Fibroblast of upper back skin (primary cell): ENCODE measurements at places on chromosomes 1 and 21.

GRCh38 chr1:154499446-154499845 lies 2.6 kb upstream of the TDRD10 start:
- DNase-seq: no peak

- DNase-seq: no peak
Observed at GRCh38 chr1:220291580-220291979, 19.3 kb upstream of the RAB3GAP2 start.

- DNase-seq: no peak
Observed at GRCh38 chr1:221175249-221175648, 296.0 kb downstream of the HLX start.

DNA sequence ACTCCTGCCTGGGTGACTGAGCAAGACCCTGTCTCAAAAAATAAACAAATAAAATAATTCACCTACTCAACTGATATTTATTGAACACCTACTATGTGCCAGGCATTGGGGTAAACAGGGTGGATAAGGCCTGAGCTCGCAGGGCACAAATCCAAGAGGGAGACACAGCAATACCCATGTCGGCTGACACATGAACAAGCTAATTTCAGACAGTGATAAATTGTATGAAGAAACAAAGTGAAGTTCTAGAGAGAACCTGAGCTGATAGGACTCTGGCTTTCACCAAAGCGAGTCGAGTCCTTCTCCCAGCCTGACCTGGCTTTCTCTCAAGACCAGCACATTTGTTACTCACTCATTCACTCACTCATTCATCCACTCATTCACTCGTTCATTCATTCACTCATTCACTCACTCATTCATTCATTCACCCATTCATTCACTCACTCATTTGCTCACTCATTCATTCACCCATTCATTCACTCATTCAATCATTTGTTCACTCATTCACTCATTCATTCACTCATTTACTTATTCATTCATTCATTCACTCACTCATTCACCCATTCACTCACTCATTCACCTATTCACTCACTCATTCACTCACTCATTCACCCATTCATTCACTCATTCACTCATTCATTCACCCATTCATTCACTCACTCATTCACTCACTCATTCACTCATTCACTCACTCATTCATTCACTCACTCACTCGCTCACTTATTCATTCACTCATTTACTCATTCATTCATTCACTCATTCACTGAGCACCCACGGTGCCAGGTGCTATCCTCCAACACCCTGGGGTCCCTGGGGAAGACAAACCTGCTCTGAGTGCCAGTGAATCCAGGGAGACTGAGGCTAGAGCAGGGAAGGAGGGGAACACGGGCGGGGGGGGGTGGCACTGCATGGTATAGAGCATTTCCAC lies 37.4 kb upstream of the CASZ1 start:
- no peak for DNase-seq

DNA sequence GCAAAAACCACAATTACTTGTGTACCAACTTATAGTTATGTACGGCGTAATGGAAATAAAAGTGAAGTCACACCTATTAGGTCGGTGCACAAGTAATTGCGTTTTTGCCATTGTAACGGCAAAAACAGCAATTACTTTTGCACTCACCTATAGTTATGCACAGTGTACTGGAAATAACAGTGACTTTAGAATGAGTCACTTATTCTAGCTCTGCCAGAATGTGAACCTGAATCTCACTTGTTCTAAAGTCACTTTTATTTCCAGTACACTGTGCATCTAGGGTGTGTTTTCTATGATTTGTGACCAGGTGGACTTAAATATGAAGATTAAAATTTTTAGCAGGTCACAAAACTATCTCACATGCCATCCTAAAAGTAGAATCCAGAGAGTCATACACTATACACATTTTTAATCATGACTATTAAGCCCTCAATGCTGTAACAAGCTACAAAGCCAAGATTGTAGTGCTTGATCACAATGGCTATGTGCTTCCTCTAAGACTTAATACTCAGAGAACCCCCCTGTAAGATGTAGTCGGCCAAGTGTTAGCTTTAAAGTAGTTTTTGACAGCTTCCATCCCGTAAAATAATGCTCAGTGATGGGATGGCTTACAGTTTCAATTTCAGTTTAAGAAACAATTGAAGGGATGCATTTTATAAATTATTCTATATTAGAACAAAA lies 218.8 kb downstream of the NEGR1 start:
- DNase-seq: no peak

- peak; percentile 83 for DNase-seq
Observed at GRCh38 chr1:219174460-219175211, 958 bp downstream of the LYPLAL1 start.

- no peak for DNase-seq
Observed at GRCh38 chr1:26257222-26257621, 22.7 kb upstream of the SH3BGRL3 start.

- DNase-seq: peak; percentile 86
Observed at GRCh38 chr21:45427331-45428271, 22.6 kb downstream of the COL18A1 start.

DNA sequence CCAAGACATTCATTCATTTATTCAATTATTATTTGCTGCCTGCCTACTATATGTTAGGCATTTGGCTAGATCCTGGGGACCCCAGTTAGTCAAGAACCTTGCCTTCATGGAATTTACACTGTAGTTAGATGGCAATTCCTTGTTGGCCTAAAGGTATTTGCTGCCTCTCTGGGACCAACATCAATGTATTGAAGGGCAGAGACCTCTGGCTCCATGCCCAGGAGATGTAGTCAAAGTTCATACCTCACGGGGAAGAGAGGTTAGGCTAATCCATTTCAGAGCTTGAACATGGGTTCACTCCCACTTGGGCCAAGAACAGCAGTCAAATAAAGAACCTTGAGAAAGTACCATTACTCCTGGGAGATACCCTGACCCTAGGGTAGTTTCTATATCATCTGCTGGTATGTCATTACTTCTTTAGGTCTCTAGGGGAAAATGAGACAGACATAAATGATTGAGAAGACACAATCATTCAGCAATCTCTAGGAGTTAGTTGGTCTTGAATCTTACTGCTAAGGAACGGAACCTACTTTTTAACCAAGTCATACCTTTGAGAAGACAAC lies 32.0 kb downstream of the SORT1 start:
- peak; percentile 24 for DNase-seq

DNA sequence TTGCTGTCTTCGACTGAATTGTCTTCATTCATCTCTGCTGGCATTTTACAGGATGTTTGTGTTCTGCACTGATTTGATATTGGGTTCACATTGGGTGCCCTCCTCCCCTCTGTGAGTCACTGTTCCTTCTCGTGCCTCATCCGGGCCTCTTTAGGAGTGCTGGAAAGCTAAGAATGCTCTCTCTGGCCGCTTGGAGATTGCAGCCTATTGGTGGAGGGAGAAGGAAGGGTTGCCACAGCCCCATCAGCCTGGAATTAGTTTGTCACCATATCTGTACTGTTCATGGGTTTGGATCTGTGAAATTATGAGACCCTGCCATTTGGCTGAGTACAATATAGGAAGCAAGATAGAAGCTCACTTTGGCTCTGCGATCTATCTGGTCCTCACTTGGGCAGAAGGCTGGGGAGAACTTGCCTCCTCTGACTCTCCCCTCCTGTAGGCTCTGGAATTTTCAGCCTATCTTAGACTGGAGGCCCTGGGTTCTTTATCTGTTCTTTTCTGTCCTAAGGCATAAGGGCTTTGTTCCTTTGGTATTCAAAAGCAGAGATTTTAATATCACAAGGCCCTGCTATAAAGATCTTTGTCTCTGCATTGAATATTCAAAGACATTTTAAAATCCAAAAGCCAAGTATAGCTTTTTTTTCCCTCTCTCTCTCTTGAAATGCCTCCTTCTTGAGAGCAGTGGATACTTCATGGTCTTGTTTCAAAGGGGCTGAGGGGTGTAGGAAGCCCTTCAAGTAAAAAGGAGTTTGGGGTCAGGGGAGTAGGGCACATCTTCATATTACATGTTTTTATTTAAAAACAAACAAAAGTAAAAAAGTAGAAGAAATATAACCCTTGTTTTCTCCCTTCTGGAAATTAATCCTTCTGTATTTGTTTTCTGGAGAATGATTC lies 347.9 kb downstream of the ZP4 start:
- no peak for DNase-seq

- DNase-seq: no peak
Observed at GRCh38 chr1:54125386-54126070, 27.3 kb downstream of the CDCP2 start.

DNA sequence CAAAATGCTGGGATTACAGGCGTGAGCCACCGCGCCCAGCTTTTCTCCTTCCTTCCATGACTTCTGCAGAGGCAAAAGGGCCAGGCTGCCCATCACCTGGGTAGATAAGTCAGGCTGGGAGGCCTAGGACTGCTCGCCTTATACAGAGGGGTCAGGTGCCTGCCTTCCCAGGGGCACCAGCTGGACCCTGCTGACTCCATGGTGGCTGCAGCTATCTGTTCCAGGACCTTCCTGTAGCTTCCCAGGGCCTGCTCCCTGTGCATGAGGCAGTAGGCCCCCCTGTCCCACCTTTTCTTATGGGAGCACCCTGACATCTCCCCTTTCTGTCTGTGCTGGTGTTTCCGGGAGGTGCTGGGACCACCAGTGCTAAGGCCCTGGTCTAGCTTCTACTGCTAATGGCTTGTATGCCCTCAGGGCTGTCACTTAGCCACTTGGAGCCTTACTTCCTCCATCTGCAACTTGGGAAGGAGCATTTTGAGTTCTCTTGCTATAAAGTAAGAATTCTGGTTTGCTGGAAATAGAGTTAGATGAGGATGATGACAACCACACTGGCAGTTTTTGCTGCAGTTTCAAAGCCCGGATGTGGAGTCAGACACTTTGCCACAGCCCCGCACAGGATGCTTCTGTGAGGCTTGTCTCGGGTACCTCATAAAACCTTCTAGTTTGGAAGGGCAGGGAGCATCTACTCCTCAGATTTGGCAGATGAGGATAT lies 14.4 kb downstream of the SOX13 start:
- DNase-seq: no peak

- no peak for DNase-seq
Observed at GRCh38 chr1:95321531-95321930, 87.5 kb downstream of the RWDD3 start.

DNA sequence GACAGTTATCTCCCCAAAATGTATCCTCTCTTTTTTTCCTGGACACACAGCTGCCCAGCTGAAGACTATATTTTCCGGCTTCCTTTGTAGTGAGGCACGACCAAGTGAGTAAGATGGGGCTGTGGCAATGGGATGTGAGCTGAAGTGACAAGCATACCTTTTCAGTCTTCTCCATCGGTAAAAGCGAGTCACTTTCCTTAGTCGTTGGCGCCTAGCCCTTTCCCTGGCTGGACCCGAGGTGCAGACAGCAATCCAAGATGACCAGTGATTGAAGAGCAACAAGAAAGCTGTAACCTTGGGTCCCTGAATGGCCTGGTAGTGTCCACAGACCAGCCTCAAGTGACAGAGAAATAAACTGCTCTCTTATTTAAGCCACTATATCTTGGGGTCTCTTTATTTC lies 155.2 kb downstream of the NR5A2 start:
- no peak for DNase-seq

DNA sequence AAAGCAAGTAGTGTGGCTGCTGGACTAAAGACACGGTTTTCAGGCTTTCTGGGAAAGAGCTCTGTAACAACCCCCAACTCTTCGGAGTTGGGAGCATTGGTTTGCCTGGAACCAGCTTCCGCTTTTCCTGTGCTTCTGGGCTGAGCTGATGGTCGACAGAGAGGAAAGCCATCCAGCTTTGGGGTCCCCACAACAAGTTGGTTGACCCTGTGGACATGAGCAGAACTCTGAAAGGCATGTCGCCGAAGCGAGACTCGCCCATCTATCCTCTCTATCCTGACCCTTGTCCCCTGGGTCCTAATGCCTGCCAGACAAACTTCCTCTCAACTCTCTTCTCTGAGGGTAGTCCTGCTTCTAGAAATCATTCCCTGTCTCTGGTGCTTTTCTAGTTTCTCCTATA lies 31.9 kb upstream of the FCGR2A start:
- no peak for DNase-seq

DNA sequence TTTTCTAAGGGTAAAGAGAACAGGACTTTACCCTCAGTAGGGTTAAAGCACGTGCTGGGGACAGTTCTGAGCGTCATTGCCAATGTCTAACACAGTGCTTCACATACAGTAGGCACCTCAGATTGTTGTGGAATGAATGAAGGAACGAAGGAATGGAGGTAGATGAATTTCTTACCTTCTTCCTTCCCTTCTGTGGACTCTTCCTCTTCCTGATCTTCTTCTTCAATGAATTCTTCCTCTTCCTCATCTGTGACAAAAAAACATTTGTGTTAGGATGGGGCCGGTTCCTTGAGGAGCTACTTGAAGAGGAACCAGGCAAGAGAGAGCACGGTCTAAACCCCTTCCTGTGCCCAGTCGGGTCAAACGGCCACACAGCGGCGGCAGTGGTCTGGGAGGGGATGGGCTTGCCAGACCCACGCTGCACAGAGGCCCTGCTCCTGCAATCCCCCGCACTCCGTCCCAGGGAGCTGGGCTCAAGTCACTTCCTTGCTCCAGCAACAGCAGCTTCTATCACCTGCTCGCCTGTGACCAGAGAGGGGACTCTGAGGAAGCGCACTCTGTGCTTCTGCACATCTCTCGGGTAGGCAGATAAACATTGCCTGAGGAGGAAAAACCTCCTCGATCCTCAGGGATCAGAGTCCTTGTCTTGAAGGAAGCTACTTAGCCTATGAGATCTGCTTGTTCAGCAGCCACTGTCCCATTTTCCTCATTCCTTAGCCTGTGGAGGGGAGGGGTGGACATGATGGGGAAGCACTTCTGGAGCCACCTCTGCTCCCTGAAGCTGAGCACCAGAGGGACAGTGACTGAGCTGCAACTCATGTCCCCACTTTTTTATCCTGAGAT lies 8.0 kb upstream of the SLC30A2 start:
- DNase-seq: no peak

DNA sequence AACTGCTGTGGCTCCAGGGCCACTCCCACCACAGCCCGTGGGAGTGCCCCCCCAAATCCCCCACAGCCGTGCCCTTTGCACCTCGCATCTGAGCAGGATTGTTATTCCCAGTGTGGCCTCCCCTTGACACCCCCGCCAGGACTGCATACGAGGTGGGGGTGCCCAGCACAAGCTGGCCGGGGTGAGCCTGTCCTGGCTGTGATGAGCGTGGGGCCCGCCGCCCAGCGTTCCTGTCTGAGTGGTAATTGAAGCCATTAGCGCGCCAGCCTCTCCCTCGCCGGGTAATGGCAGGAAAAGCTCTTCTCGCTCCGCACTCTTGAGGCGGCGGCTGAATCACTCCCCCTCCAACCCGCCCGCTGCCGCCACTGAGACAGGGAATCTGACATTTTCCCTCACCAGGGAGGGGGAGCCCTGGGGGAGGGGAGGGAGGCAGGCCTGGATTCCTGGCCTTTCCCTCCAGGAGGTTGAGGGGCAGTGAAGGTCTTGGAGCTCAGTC lies 27.7 kb downstream of the PTPRF start:
- DNase-seq: peak; percentile 65

DNA sequence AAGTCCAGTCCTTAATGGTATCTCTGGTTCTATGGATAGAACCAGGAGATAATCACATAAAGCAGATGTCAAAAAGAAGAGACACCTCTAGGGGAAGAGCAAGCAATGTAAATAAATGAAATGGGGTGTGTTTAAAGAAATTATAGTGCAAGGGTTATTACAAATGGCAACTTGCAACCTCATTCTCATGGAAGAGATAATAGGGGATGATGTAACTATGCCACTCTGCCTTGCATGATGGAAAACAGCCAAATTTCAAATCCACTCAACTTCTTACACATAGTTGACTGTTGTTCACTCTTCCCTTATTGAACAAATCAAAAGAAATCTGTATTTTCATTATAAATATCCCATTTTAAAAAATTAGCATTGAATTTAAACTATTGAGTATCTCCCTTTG lies 274.0 kb upstream of the TMPRSS15 start:
- no peak for DNase-seq

- DNase-seq: no peak
Observed at GRCh38 chr1:109832945-109833344, 69.2 kb upstream of the EPS8L3 start.

GRCh38 chr1:218817691-218818465 lies 355.8 kb upstream of the LYPLAL1 start:
- no peak for DNase-seq
